ENCODE measurements at places on chromosomes 2 and 18.
A peak's percentile ranks its signal among the peaks of the same experiment; 100 is the strongest.

DNA sequence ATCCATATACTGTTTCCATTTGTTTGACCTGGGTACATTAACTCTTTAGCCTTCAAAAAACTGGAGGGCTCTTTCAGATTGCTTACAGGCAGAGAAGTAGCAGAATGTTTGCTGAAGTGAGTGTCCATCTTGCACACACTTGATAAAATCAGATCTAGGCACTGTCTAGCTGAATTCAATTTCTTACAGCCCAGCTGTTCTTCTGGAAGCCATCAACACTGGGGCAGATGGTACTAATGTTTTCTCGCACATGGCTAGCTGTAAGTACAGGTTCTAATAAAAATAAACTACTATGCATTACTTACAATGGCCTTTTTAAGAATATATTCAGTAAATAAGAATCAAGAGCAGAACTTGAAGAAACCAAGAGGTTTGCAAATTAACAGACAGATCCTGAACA lies 175.9 kb downstream of the NBAS start:
- DNase-seq = no peak

GRCh38 chr2:180360283-180360618 lies 353.2 kb upstream of the CWC22 start:
- no peak for DNase-seq

DNA sequence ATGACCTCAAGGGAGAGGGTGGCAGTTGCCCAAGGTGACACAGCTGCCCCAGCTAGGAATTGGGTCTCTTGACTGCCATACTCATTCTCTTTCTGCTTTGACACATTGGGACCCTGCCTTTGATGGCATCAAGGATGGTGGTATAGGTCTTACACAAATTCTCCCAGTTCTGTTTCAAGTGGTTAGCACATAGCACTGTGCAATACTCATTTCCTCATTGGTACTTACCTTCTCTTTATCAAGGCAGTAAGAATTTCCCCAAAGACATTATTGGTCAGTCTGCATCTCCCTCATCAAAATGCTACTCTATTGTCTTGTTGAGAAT lies 35.9 kb upstream of the CCDC93 start:
- no peak for DNase-seq

DNA sequence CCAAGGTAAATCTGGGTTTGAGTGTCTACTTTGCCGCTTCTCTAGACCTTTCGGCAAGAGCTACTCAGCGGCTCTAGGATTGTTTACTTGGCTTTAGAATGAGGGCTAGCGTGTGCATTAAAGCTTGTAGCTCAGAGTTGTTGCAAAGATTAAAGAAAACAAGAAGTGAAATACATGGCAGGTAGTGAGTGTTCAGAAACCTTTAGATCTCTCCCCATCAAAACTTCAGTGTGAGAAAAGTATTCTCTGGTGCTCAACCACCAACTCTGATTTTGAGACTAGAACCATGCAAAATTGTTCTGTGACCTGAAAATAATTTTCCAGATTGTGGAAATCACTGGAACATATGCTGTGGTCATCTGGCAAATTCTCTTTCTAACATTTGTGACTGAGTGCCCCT lies 512.0 kb downstream of the CMPK2 start:
- DNase-seq = no peak

DNA sequence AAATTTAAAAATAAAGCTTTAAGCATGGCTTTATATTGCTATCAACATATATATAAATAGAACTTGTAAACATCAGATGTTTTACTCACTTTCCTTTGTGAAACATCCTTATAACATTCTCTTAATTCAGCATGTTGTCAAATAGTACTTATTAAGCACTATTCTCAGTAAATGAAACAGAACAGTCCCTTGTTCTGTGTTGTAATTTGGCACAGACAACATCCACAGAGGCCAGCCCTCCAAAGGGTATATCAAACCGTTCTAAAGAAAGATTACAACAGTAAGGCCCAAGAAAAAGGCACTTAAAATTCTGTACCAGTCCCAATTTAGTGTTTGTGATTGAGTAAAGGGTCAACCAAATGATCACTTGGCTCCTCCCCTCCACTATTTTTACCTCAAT lies 46.0 kb downstream of the GAREM1 start:
- DNase-seq = no peak

GRCh38 chr2:26251893-26252292 lies 7.2 kb downstream of the HADHB start:
- DNase-seq = no peak

- no peak for DNase-seq
Measured at GRCh38 chr2:195021711-195022507, 635.1 kb upstream of the SLC39A10 start.

- no peak for DNase-seq
Measured at GRCh38 chr2:58130238-58130637, 83.6 kb downstream of the VRK2 start.

- DNase-seq = no peak
Measured at GRCh38 chr2:98464772-98465310, 20.2 kb downstream of the INPP4A start.

GRCh38 chr2:203878063-203878462 lies 10.5 kb downstream of the CTLA4 start:
- DNase-seq = no peak

DNA sequence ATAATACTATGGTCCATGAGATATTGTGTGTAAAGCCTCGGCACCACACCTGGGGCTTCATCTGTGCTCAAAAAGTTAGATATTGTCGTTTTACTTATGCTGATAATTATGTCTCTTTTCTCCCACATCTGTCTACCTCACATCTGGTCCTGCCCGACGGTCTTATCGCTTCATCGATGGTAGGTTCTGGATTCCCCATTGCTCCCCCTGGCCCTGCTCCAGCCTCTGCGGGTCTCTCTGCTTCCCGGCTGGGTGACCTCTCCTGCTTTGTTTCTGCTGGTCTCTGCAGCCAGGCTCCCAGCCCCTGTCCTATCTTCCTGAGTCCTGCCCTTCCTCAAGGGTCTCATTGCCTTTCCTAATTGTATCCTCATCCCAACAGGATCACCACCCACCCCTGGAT lies 294.2 kb downstream of the NDUFA10 start:
- no peak for DNase-seq

- no peak for DNase-seq
Measured at GRCh38 chr2:64942693-64943092, 46.5 kb upstream of the SLC1A4 start.

DNA sequence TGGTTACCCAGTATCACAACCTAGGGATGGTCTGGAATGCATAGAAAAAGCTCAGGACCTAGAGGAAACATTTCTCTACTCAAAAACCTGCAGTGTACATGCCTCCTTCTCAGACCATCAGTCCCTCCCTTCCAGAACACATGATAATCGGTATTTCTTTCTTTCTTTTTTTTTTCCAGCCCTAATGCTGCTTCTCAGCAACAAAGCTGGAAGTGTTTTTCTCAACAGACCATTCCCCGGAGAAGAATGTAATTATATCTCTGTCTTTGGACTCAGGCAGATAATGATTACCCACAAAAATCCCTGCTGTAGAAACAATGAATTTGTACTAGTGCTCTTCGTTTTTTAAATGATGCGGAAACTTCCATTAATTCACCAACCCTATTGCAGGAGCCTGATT lies 44.1 kb upstream of the NDUFV2 start:
- DNase-seq = no peak

DNA sequence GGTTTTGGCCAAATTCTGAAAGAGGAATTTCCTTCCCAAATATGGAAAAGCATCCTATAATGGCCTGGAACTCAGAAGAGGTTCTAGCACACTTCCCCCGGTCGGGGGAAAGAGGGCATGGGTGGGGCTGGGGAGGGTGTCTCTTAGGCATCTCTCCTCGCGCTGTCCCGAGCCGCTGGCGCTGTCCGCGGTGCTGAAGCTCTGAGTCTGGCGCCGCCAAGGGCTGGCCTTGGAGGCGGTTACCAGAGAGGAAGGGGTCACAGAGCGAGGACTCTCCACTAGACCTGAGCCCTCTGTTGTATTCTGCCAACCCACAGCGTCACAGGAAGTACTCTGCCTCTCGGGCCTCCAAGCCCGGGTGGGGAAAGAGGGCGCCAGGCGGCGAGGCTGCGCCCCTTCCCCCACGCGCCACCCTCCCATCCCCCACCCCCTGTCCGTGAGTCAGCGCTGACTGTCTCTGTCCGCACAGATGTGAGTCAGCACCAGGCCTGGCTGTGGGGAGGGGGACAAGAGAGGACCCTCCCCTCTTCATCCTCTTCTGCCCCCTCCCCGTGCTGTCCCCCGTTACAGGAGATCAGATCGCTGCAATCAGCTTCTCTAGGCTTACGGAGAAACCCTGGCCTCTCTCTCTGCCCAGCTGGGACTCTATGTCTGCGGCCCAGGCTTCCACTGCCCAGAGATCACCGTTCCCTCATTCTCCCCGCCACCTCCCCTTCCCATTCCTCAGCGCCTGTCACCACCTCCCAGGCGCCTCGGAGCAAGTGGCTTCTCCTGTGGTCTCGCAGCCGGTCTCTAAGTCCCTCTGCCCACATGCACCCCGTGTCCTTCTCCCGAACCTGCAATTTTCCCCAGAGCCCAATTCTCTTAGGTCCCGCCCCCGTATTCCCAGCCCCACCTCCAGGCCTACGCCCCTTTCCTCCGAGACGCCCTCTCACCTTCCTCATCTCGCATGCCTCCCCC lies 779 bp downstream of the PTPRN start:
- peak; percentile 18 for DNase-seq

- no peak for DNase-seq
Measured at GRCh38 chr2:26011990-26012856, 21.7 kb upstream of the RAB10 start.

GRCh38 chr2:99863903-99864270 lies 278.5 kb downstream of the AFF3 start:
- DNase-seq = no peak

DNA sequence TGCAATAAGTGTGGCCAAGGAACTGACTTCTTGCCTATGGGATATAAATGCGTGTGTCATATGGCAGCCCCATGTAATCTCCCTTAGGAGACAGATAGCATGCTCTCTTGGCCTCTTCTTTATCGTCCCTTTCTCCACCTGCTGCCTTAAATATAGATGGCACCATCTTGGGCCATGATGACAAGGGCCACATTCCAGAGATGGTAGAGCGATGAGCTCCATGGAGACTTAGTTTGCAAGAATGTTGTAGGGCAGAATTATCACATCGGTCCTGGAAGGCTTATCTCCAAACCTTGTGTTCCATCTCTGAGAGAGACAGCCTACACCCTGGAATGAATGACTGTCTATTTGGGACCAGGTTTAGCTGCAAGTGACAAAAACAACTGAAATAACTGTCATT lies 536.7 kb downstream of the TNS1 start:
- no peak for DNase-seq

DNA sequence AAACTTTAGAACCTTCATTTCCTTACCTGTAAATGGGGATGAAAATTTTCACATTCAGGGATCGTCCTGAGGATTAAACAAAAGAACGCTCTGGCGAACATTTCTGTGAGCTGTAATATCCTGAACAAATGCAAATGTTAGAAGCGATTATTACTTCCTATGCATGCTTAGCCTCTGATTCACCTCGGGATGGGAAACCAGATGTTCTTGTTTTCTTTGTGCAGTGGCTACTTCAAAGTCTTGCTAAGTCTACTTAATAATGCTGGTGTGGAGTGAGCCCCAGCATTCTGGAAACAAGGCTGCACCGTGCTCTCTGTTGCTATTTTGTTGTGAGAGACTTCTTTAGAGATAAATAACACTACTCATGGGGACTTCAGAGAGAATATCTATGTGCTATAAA lies 119.1 kb upstream of the PELI1 start:
- no peak for DNase-seq

- DNase-seq = no peak
Measured at GRCh38 chr18:47490882-47491281, 239.4 kb upstream of the SKOR2 start.

- no peak for DNase-seq
Measured at GRCh38 chr2:36329746-36330472, 25.7 kb upstream of the CRIM1 start.

GRCh38 chr2:10359246-10359645 lies 56.5 kb downstream of the HPCAL1 start:
- no peak for DNase-seq

- DNase-seq = no peak
Measured at GRCh38 chr18:48201337-48202005, 207.7 kb downstream of the ZBTB7C start.

DNA sequence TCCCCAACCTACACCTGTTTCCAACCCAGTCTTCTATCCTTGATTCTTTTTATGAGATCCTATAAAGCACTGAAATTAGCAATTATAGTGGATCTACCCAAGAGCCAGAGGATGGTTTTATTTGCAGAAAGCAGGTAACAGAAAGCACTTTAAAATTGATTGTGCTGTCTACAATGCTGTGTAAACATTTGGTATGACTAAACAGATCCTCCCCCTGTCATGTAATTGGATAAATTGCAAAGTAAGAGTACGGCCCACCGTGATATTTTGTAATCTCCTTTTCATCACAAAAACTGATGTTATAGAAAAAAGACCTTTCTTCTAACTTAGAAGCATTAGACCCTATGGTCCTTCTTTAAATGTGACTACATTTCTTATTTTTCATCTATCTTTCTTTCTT lies 11.3 kb upstream of the PPP3R1 start:
- no peak for DNase-seq

GRCh38 chr2:33509908-33510585 lies 33.6 kb downstream of the RASGRP3 start:
- DNase-seq = no peak

DNA sequence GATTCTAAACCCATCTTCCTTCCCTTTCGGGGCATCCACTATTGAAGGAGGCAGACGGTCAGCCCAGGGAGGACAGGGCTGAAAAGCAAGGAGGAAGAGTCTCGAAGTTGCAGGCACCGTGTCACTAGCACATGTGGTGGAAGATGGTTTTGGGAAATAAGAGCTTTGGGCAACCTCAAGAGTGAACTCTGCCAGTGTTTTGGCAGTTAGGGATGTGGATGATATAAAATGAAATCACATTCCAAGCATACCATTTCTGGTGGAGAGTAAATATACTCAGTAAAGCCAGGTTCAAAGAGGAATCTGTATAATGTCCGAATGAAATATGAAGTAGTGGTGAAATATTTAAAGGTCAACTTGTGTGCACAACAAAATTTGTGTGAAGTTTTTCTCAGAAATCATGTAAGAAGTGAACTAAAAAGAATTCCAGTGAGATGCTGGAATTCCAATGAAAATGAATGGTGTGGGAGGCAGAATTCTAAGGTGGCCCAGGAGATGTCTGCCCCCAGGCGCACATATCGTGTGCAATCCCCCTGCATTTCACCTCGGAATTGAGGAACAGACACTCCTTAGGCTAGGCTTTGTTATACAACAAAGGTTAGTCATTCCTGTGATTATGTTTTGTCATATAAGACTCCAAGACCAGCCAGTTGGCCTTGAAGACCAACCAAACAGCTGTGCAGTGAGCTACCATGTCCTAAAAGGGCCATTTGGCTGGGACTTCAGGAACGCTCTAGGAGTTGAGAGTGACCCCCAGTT lies 147.1 kb downstream of the SH3BP4 start:
- no peak for DNase-seq

- no peak for DNase-seq
Measured at GRCh38 chr2:233658610-233659009, 13.1 kb upstream of the UGT1A9 start.

GRCh38 chr2:209942936-209943605 lies 59.4 kb upstream of the RPE start:
- no peak for DNase-seq

- DNase-seq = no peak
Measured at GRCh38 chr2:112784199-112785189, at the start of gene IL1A. IL1A (minus strand) TSS chr2:112784493; CDS start chr2:112783770, 723 bp downstream.

GRCh38 chr2:144014103-144014502 lies 505.8 kb downstream of the ZEB2 start:
- no peak for DNase-seq

GRCh38 chr2:209425471-209426071 lies 1.7 kb downstream of the MAP2 start:
- DNase-seq = no peak

Data from stimulated activated CD8-positive, alpha-beta memory T cell treated with anti-CD3 and anti-CD28 coated beads, Interleukin-7, amount 100 ng/mL, for 1 hour (primary cell).